ENCODE measurements at places on chromosomes 13 and 19.

DNA sequence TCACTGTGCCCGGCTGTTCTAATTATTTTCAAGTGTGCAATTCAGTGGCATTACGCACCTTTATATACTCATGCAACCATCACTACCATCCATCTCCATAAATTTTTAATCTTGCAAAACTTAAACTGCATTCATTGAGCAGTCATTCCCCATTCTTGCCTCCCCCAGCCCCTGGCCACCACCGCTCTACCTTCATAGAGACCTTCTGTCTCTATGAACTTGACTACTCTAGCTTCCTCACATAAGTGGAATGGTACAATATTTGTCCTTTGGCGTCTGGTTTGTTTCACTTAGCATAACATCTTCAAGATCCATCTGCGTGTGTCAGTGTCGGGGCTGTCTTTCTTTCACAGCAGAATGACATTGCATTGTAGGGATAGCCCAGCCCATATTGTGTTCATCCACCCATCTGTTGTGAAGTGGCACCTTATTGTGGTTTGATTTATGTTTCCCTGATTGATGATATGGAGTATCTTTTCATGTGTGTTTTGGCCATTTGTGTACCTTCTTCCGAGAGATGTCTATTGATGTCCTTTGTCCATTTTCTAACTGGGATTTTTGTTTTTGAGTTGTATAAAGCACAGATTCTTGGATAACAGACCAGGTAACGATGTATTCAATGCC, 64.8 kb upstream of the FLT1 start:
- H3K27ac ChIP-seq, result no peak overlapping the region
- DNase-seq, result no peak
- H3K36me3 ChIP-seq, result no peaks in the 10 kb centered on the region
- no peaks in the 10 kb centered on the region for H3K4me1 ChIP-seq
- no peaks in the 10 kb centered on the region for H3K27me3 ChIP-seq
- no peak overlapping the region for H3K4me3 ChIP-seq

- no peaks in the 10 kb centered on the region for H3K36me3 ChIP-seq
- H3K4me3 ChIP-seq, result no peak overlapping the region
- no peak overlapping the region for H3K27ac ChIP-seq
- peaks cover 41% of the 10 kb centered on the region for H3K27me3 ChIP-seq
Observed at GRCh38 chr19:45959517-45960025, 14.1 kb downstream of the NOVA2 start.

GRCh38 chr13:39692660-39693438, 37.4 kb downstream of the COG6 start:
- H3K27me3 ChIP-seq, result no peaks in the 10 kb centered on the region
- no peak overlapping the region for H3K4me3 ChIP-seq
- H3K4me1 ChIP-seq, result peaks cover 13% of the 10 kb centered on the region
- H3K36me3 ChIP-seq, result peaks cover 5% of the 10 kb centered on the region

DNA sequence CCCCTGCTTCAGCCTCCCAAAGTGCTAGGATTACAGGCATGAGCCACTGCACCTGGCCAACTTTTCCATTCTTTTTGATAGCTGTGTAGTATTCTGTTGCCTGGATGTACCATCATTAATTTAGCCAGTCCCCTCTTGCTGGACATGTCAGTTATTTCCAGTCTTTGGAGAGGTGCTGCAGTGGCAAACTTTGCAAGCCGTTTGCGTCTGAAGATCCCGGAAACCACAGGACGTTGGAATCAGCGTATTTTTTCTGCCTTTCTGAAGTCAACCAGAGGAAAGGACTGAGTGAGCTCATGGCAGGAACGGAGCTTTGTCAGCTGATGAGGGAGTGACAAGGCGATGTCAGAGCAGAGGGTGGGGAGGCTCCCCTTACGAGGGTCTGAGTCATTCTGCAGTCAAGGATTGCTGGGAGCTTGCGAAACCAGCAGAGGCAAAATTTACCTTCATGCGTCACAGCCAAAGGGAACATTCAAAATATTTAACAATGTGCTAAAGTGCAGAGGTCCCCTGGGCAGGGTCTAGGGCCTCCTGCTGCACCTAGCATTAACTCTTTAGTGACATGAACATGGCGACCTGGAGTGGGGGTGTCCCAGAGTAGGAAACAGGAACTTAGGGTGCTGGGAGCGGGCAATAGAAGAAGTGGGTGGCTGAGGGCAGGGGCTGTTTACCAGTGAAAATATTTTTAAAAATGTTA, 5.6 kb downstream of the C5AR1 start:
- no peak overlapping the region for H3K4me3 ChIP-seq
- H3K4me1 ChIP-seq, result peaks cover 6% of the 10 kb centered on the region
- no peak overlapping the region for H3K27ac ChIP-seq
- peaks cover 17% of the 10 kb centered on the region for H3K27me3 ChIP-seq

- peak overlapping the region; percentile 43 for H3K27ac ChIP-seq
- peaks cover 5% of the 10 kb centered on the region for H3K36me3 ChIP-seq
- H3K4me1 ChIP-seq, result peaks cover 4% of the 10 kb centered on the region
- H3K4me3 ChIP-seq, result no peak overlapping the region
- H3K27me3 ChIP-seq, result no peaks in the 10 kb centered on the region
Observed at GRCh38 chr19:39916236-39916635, 18.2 kb downstream of the FCGBP start.

DNA sequence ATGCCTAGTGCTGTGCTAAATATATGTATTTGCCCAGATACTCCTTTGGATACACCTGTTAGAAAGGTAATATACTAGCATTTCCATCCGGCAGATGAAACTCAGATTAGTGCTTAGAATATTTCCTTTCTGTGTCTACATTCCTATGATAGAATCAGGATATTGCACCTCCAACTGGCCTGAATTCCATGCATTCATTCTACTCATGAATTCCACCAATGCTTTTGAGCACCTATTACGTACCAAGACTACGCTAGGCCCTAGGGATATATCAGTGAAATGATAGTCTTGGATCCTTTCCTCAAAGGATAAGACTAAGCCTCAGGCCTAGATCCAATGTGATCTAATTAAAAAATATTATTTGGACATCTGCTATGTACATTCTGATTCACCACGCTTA, 223.8 kb upstream of the SERP2 start:
- no peak overlapping the region for H3K27ac ChIP-seq
- H3K27me3 ChIP-seq, result no peaks in the 10 kb centered on the region
- DNase-seq, result no peak
- no peak overlapping the region for H3K4me3 ChIP-seq
- H3K36me3 ChIP-seq, result no peaks in the 10 kb centered on the region

GRCh38 chr13:44218501-44219240, 155.0 kb upstream of the SERP2 start:
- H3K4me1 ChIP-seq, result no peaks in the 10 kb centered on the region
- no peaks in the 10 kb centered on the region for H3K36me3 ChIP-seq
- no peak overlapping the region for H3K4me3 ChIP-seq
- no peak overlapping the region for H3K27ac ChIP-seq

DNA sequence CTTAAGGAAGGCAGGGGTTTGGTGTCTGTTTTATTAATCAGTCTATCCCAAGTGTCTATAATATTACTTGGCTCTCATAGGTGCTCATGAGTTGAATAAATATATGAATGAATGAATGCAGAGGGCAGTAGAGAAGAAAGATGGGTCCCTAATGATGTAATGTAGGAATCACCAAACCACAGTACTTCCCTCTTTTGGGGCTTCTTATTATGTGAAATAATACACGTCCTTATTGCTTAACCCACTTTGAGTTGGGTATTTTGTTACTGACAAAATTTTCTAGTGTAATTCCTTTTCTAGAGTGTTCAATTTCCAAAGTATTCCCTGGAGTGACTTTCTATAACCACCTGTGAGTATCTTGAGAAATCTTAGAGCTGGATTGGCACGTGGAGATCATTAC, 13.2 kb downstream of the KLK5 start:
- no peaks in the 10 kb centered on the region for H3K36me3 ChIP-seq
- no peaks in the 10 kb centered on the region for H3K4me1 ChIP-seq
- no peak for DNase-seq
- H3K4me3 ChIP-seq, result no peak overlapping the region
- no peak overlapping the region for H3K27ac ChIP-seq
- peaks cover 23% of the 10 kb centered on the region for H3K27me3 ChIP-seq

- H3K4me3 ChIP-seq, result peak overlapping the region; percentile 35
- H3K27ac ChIP-seq, result no peak overlapping the region
- no peaks in the 10 kb centered on the region for H3K27me3 ChIP-seq
- peaks cover 14% of the 10 kb centered on the region for H3K4me1 ChIP-seq
Observed at GRCh38 chr19:27795369-27795768, 1417.6 kb downstream of the UQCRFS1 start.

DNA sequence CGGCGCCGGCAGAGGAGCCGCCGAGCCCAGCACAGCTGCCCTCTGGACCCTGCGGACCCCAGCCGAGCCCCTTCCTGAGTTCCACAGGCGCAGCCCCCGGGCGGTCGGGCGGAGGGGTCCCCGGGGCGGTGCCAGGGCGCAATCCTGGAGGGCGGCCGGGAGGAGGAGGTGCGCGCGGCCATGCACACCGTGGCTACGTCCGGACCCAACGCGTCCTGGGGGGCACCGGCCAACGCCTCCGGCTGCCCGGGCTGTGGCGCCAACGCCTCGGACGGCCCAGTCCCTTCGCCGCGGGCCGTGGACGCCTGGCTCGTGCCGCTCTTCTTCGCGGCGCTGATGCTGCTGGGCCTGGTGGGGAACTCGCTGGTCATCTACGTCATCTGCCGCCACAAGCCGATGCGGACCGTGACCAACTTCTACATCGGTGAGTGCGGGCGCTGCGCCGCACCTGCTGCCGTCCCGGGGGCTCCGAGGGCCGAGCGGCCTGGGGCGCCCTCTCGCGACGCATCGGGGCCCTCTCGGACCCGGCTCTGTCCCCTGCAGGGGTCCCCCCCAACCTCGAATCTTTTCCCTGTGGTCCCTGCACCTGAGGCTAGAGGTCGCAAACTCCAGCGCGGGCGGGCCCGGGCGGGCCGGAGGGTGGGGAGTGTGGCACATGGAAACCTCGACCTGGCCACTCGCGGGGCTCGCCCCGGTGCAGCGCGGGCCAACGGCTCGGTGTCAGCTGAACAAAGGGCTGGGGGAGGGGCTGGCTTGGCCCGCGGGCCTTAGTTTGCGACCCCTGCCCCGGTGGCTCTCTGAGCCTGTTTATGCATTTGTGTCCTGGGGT, at the start of gene KISS1R:
Gene KISS1R, plus strand, starts transcription at position 11 of the 829 bp plus-strand sequence. Its CDS starts 170 bp downstream, at position 181.
- DNase-seq, result peak; percentile 73
- H3K27me3 ChIP-seq, result no peaks in the 10 kb centered on the region
- H3K4me1 ChIP-seq, result peaks cover 19% of the 10 kb centered on the region
- H3K4me3 ChIP-seq, result peak within 1 kb of the TSS; percentile 80
- peaks cover 8% of the 10 kb centered on the region for H3K36me3 ChIP-seq

GRCh38 chr19:51070334-51071094, 5.6 kb upstream of the KLK13 start:
- H3K4me3 ChIP-seq, result no peak overlapping the region
- no peaks in the 10 kb centered on the region for H3K36me3 ChIP-seq
- no peak overlapping the region for H3K27ac ChIP-seq

DNA sequence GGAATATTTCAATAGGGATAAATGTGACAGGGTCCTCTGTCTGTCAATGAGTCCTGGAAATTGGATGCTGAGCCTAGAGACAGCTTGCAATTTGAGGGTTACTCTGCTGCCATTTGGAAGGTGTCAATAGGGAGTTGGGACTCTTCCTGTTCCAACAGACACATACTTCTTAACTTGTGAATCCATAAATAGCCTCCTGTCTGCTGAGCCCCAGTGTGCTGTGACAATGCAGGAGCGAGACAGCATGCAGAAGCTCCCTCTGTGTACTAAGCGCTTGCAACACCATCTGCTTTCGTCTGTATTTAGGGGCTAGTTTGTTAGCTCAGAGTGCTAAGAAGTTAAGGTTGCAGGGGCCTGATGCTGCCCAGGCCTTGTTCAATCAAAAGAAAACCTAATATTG, 58.5 kb upstream of the GPR12 start:
- no peaks in the 10 kb centered on the region for H3K4me1 ChIP-seq
- H3K4me3 ChIP-seq, result no peak overlapping the region
- no peak overlapping the region for H3K27ac ChIP-seq
- no peak for DNase-seq
- H3K36me3 ChIP-seq, result no peaks in the 10 kb centered on the region

- no peaks in the 10 kb centered on the region for H3K36me3 ChIP-seq
- peak overlapping the region; percentile 61 for H3K4me3 ChIP-seq
- no peak for DNase-seq
- H3K27ac ChIP-seq, result no peak overlapping the region
- peaks cover 17% of the 10 kb centered on the region for H3K27me3 ChIP-seq
Observed at GRCh38 chr13:52599037-52599847, 43.0 kb upstream of the HNRNPA1L2 start.

DNA sequence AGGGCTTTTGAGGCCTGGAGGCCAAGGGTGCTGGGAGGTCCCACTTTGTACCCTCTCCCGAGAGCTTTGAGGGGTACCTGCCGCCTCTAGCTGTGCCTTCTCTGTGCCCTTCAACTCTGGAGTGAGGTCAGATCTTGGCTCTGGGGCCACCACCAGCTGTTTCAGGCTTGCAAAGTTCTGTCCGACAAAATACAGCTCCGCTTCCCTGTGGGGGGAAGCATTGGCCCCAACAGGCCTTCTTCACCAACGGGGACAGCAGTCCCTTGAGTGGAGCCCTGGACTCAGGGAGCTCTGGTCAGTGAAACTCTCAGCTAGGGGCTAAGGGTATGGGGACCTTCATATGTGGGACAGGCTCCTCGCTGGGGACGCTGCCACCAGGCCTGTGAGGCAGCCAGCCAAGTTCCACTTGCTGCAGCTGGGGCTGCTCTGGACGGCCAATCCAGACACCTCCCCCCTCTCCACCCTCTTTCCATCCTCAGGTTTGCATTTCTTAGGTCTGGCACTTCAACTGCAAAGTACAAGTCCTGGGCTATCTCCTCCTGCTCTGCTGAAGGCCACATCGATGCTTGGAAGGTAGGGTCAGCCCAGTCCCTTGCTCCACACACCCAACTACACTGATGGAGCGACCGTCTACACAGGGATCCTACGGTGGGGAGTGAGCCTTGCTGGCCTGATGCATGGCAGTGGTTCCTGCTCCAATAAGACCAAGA, 46.8 kb downstream of the C13orf46 start:
- no peak overlapping the region for H3K27ac ChIP-seq
- H3K4me1 ChIP-seq, result peaks cover 11% of the 10 kb centered on the region
- H3K36me3 ChIP-seq, result no peaks in the 10 kb centered on the region
- H3K27me3 ChIP-seq, result peaks cover 4% of the 10 kb centered on the region
- DNase-seq, result no peak
- H3K4me3 ChIP-seq, result no peak overlapping the region

DNA sequence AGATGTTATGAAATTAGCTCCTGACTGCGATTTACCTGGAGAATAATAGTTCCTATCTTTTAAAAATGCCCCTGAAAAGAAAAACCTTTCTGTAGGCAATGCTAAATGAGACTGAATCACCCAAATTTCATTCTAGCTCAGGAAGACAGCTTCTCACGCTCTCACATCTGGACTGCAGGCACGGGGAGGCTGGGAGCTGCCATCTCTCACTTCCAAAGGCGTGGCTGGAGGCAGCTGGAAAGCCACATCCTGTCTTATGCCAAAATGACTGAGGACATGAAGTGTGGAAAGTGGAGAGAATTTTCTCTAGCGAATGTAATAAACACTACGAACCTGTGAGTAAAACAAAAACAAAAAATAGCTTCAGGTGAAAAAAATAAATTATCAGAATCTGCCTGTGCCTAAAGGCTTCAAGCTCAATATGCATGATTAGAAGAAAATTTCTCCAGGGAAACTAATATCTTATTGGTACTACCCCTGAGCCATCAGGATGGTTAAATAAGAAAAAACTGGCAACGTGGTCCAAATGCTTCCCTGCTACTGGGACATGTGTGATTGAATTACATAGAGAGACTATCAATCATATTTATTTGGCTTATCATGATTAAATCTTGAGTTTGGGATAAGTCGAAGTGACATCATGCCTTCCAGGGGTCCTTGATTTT, 58.1 kb upstream of the UBL3 start:
- H3K27ac ChIP-seq, result no peak overlapping the region
- H3K4me1 ChIP-seq, result peaks cover 18% of the 10 kb centered on the region
- no peaks in the 10 kb centered on the region for H3K27me3 ChIP-seq
- DNase-seq, result no peak

GRCh38 chr13:24629320-24629719, 50.9 kb upstream of the ATP12A start:
- H3K36me3 ChIP-seq, result no peaks in the 10 kb centered on the region
- H3K4me3 ChIP-seq, result no peak overlapping the region
- peaks cover 31% of the 10 kb centered on the region for H3K4me1 ChIP-seq
- H3K27ac ChIP-seq, result no peak overlapping the region
- no peak for DNase-seq

Data from activated CD4-positive, alpha-beta T cell treated with anti-CD3 and anti-CD28 coated beads for 36 hours (primary cell).